Omental fat pad (tissue), 4 donors: ENCODE measurements at places on chromosomes 16 and 17.

- no peak for DNase-seq
Measured at GRCh38 chr16:10776280-10776679, 32.6 kb downstream of the NUBP1 start.

DNA sequence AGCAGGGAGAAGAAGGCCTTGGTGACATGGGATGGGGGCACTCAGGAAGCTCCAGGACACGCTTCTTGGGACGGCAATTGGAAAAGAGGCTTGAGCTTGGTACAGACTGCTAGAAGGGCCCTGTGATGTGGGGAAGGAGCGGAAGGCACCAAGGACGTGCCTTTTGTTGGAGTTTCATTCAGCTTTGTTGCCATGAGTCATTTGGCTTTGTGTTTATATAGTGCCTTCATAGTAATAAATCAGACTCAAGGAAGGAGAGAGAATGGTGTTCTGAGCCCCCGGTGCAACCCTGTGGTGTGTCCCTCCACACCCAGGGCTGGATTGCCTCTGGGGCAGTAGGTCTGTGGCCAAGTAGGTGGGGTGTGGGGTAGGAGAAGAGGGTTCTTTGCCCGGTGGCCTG lies 7.4 kb upstream of the TBX4 start:
- no peak for DNase-seq

- DNase-seq: no peak
Measured at GRCh38 chr17:59798111-59798510, 90.7 kb downstream of the VMP1 start.

DNA sequence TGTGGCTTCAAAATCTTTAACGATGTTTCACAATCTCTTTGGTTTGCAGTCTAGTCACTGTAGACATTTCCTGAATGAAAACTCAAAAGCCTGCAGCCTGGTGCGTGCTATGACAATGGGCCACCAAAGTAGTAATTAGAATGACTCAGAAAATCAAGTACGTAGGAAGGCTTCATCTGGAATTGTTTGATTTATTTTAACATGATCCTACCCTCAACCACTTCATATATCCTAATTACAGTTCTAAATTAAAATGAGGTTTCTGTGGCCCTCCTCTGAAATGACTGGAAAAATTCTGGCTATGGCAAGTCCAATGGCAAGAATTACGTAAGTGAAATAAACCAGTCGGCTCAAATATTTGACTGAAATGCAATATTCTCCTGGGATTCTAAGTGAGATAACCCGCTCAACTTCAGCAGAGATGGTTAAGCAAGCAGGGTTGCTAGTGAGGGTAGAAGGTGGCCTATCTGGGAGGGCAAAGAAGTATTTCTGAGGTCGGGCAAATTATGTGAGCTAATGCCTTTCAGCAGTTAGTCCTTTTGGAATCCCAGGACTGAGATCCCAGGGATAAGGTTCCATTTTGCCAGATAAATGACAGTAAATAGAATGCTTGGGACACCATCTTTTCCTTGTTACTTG lies 145.6 kb upstream of the MYOCD start:
- DNase-seq: no peak

DNA sequence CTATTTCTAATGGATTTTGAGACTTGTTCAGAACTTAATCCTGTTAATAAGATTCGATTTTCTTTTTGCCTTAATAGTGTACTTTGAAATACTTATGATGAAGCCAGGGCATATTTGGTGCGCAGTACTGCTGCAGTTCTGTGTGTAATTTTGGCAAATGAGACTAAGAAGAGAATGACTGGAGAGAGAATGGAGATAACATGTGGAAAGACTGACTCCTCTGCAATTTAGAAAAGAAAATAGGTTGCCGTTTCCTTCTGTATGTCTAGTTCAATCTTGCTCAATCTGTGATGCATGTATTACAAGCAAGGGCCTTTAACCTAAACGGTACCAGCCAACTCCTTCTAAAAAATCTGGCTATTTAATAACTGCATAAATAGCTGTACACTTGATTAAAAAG lies 285.1 kb upstream of the CDH11 start:
- no peak for DNase-seq

GRCh38 chr17:38532451-38532850 lies 73.3 kb downstream of the SRCIN1 start:
- no peak for DNase-seq
